EL (cell line): ENCODE measurements at places on chromosomes 7 and 10.

DNA sequence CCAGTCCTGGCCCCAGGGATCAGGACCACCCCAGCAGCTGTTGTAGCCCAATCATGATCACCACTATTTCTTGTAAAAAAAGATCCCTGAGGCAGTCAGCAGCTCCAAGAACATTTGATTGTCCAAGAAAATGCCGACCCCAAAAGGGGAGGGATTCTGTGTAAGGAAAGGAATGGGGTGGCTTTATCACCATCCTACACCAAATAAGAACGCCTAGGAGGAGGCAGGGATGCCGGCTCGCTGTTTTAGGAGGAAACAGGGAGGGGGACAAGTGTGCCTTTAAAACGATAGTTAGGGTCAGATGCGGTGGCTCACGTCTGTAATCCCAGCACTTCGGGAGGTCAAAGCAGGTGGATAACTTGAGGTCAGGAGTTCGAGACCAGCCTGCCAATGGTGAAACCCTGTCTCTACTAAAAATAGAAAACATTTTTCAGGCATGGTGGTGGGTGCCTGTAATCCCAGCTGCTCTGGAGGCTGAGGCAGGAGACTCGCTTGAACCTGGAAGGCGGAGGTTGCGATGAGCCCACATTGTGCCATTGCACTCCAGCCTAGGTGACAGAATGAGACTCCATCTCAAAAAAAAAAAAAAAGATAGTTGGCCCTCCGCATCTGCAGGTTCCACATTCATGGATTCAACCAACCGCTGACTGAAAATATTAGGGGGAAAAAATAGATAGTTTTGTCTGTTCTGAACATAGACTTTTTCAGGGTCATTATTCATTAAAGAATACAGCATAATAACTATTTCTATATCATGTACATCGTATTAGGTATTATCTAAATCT, 63.6 kb downstream of the PDIA4 start:
- DNase-seq: no peak

GRCh38 chr7:12687718-12688171, 312 bp downstream of the ARL4A start:
- DNase-seq: no peak

DNA sequence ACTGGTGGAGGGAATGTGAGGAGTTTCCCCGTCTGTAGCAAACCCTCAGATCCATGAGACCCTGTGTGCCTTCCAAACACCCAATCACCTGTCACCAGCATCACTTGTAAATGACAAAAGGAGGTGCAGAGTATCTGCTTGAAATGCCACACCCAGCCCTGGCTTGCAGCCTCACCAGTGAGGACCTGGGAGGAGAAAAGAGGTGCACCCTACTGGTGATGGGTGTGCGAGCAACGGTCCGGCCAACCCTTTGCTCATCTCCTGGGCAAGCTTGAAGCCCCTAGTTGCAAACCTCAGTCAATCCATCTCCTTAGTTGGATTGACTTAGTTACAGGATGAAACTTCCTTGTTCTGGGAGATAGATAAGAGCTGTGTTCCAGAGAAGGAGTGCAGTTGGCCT, 62.4 kb upstream of the WAPL start:
- no peak for DNase-seq

DNA sequence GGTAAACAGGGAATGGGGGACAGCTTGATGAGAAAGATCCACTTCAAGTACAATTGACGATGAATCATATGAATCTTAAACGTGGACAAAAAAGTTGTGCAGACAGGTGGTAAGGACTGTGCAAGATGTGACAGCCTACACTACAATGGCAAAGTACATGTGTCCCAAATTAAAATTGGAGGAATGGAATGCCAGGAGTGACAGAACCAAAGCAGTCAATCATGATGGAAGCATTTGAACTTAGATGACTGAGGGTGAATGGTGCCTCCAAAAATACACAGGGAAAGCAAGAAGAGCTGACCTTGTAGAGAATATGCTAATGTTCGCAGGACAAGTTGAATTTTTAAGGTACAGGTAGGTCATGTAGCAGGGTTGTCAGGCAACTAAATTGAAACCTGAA, 150.3 kb upstream of the WNT16 start:
- no peak for DNase-seq

GRCh38 chr10:58771863-58772262, 259.2 kb downstream of the BICC1 start:
- DNase-seq: no peak

DNA sequence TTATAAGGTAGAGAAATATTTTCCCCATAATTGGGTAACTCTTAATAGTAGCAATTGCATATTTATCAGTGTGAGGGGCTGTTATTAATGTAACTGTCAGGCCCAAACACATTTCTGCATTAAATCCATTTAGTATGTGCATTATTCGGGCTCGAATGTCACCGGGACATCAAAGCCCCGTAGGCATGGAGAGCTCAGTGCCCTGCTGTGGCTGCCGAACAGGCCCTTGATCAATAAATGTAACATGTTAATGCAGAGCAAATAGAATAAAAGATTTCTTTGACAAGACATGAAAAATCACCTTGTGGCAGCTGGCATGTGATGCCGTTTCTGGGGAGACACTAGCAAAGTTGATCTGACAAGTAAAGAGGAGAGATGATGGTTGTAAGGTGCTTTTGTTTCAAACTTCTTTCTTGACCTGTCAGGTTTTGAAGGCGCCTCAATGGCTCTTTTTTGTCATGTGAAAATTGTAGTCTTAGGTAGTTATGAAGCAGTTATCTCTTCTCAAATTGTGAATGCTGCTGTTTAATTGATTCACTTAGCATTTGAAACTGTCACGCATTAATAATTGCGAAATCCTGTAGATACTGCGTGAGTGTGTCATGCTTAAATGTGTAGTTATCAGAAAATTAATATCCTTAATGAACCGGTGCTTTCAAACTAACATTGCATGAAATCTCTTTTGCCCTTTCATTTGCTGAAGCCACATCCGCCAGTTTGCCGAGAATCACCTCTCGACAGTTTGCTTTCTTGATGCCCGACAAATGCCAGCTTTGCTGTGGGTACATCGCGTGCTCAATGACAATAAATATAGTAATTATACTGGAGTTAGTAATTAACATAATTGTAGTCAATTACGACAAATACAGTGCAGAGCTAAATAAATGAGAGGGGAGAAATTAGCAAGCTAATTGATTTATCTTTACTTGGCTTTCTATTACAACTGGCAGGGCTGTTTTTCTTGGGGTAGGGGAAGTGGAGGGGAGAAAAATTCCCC, 19.5 kb downstream of the LRMDA start:
- DNase-seq: no peak

GRCh38 chr10:69576334-69577011, 3.3 kb upstream of the NEUROG3 start:
- DNase-seq: no peak

DNA sequence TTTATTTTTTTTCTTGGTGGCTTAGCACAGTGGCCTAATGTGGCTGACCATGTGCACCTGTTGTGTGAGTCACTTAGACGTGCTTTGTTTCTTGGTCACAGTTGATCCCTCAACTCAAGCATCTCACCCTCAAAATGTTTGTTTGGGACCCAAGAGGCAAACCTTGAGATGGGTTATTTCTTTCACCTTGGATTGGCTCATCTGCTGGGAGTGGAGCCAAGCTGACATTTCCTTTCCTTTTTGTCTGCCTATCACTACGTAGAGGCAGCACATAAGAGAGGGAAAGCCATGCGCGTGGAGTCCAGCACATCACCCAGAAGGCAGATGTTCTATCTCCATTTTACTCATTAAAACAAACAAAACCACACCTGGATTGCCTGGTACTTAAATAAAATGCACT, 6.4 kb upstream of the PRKCQ start:
- no peak for DNase-seq

- no peak for DNase-seq
Measured at GRCh38 chr7:139541600-139542307, 18.3 kb downstream of the CLEC2L start.

DNA sequence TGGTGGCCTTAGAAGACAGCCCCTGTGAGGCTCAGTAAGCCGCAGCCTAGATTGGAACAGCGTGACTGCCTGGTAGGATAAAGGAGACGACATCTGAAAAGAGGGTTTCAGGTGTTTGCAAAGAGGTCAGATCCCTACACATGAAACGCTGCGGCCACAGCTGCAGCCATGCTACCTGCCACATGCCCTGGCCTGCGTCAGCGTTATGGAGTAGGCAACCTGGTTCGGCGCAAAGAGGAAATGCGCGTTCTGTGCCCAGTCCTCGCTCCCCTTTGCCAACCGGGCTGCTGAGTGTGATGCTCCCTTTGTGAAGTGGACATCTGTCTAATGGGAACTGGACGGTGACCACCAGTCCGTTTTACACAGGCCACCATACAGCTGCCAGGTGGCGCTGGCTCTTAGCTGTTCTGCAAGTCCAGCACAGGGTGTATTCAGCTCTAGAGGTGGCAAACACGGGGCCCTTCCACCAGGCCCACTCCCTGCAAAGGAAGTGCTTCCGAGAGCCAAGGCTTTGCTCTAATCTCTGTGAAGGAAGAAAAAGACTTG, 160.3 kb downstream of the CELF2 start:
- no peak for DNase-seq

GRCh38 chr7:157568770-157569584, 232.2 kb downstream of the DNAJB6 start:
- DNase-seq: peak; percentile 18

DNA sequence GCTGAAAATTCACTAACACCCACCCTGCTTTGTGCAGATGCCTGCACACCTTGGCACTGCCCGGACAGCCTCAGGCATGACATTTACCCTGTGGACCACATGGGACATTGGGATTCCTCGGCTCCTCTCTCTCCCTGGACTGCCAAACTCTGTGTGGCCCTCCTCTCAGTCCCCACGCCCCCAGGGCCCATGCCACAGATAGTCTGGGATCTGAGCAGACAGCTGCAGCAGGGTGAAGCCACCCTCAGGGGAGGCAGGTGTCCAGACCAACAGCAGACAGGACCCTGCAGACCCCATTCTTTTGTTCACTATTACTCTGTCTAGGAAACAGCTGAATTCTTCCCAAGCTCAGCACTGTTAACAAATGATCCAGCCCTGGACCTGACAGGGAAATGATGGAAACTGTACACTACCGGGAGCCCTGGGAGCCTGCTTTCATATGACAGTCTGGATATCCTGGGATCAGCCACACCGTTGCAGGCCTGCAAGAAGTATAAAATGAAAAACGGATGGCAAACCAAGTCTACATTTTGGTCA, 83.4 kb downstream of the VOPP1 start:
- DNase-seq: no peak

DNA sequence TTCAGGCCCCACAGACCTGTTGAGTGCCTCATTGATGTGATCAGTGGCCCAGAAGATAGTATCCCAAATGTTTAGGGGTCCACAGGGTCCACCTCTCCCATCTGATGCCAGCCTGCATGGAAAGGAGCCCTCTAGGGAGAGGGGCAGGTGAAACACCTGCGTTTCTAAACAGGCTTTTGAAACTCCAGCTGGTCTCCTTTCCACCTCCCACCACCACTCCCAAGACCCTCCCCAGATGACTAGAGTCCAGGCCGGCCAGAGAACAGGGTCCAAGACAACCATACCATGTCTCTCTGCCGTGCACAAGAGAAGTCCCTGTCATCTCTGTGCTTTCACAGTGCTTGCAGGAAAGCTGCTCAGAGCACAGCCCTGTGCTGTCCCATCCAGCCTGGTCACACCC, 105.0 kb upstream of the NANOS1 start:
- DNase-seq: no peak

- DNase-seq: peak; percentile 65
Measured at GRCh38 chr10:102208311-102209035, 17.6 kb upstream of the ELOVL3 start.

GRCh38 chr7:12705878-12706277, 18.4 kb downstream of the ARL4A start:
- no peak for DNase-seq

- peak; percentile 98 for DNase-seq
Measured at GRCh38 chr10:454860-455259, 234.6 kb downstream of the DIP2C start.

- peak; percentile 95 for DNase-seq
Measured at GRCh38 chr7:80499350-80499953, 12.4 kb downstream of the GNAT3 start.

GRCh38 chr10:114767101-114767985, 54.2 kb upstream of the FHIP2A start:
- peak; percentile 71 for DNase-seq

GRCh38 chr10:9229702-9230244, 1175.3 kb downstream of the GATA3 start:
- no peak for DNase-seq

DNA sequence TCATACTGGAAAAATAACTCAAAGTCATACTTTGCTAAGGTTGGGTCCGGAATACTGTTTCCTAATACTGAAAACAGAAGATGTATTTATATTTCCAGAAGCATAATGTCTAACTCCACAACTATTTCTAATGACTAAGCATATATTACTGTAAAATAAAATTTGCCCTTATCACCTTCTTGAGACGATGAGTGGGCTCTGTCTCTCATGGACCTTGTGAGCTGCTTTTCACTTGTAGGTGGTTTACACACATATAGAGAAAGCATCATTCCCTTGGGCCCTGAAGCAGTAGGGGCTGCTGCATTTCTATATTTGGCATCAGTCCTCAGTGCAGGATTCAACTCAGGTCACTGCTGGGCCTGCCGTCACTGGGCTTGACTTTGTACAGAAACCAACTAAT, 10.7 kb upstream of the FAM13C start:
- no peak for DNase-seq

DNA sequence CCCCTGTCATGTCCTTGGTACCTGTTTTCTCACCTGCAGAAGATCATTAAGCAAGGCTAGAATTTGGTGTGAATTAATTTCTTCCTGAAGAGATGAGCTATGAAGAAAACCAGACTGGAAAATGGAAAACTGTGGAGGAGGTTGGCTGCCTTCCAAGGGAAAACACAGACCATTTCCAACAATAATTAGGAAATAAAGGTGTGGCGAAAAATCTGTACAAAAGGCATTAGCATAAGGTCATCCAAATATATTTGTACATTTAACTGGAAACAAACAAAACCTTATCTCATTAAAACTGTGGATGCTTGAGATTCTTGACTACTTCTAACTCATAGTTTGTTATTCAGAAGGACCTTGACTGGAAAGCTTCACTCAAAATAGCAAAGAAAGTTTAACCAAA, 1.7 kb downstream of the STN1 start:
- DNase-seq: no peak

DNA sequence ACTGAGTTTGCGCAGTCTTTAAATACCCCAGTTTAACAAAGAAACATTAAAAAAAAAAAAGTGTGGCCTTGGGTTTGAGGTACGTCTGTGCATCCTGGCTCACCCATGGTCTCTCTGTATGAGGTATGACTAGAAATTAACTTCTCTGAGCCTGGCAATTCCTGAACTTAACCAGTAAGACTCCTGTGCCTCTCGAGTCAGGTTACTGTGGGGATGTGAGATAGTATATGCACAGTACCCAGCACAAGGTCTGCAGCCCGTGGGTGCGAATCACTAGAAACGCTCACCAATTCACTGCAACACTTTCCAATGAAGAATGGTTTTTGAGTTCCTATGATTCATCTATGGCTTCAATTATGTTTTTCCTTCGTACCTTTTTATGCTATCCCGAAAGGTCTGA, 149.9 kb downstream of the SFMBT2 start:
- DNase-seq: no peak

DNA sequence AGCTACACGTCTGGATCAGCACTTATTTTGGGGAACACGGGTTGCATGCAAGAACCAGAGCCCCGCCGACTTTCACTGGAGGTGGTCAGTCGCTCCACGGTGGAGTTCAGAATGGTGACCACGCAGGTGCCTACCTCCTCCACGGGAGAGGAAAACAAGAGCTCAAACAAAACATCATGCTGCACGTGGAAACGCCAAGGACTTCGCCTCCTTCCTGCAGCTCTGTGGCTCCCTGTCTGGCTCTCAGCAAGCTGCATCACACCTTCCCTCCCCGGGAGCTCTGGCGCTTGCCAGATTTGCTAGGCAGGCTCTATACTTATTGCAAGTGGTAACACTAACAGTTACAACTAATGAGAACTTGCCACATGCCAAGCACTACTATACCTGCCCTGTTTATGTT, 26.0 kb downstream of the GSDME start:
- no peak for DNase-seq
